ENCODE measurements at places on chromosomes 13 and 19.
A peak's percentile ranks its signal among the peaks of the same experiment; 100 is the strongest.

GRCh38 chr13:50276550-50276949, 261.3 kb downstream of the KCNRG start:
- DNase-seq: no peak

DNA sequence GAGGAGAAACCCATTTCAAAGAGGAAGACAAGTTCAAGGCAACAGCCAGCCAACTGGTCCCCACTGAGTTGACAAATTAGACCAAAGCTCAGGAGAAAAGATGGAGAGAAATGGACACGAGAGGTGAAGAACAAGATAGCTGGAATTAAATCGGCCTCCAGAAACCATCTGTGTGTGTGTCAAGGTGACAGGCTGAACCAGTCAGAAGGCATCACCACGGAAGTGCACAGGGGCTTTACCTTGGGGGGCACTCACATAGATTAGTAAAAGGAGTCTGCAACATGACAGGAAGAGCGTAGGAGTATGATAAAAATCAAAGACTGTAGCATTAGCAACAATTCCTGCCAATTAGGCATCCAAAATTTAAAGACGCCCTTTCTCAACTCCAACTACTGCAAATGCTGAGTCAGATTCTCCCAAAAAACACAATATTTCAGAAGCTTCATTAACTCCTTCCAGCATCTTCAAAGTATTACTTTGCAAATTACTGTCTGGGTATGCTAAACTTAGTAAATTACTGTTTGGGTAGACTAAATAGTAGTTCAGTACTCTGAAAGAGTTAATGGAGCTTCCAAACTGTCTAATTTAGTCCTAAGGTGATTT, 66.2 kb downstream of the FOXO1 start:
- DNase-seq: no peak

- DNase-seq: no peak
Measured at GRCh38 chr13:46192412-46192811, 10.4 kb upstream of the LCP1 start.

DNA sequence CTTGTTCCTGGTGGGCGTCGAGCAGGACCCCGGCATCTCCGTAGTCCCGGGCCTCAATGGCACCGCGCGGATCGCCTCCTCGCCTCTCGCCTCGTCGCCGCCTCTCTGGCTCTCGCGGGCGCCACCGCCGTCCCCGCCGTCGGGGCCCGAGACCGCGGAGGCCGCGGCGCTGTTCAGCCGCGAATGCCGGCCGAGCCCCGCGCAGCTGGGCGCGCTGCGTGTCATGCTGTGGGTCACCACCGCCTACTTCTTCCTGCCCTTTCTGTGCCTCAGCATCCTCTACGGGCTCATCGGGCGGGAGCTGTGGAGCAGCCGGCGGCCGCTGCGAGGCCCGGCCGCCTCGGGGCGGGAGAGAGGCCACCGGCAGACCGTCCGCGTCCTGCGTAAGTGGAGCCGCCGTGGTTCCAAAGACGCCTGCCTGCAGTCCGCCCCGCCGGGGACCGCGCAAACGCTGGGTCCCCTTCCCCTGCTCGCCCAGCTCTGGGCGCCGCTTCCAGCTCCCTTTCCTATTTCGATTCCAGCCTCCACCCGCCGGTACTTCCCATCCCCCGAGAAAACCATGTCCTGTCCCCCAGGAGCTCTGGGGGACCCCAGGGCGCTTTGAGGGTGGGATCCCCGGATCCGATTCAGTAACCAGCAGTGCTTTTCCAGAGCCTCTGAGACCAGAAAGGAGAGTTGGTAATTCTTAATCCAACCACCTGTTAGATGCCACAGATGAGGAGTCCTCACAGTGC, 885 bp downstream of the MLNR start:
- DNase-seq: no peak

GRCh38 chr19:48506138-48506733, 5.4 kb downstream of the LMTK3 start:
- peak; percentile 58 for DNase-seq

- DNase-seq: no peak
Measured at GRCh38 chr19:50500060-50500752, 10.8 kb downstream of the JOSD2 start.

DNA sequence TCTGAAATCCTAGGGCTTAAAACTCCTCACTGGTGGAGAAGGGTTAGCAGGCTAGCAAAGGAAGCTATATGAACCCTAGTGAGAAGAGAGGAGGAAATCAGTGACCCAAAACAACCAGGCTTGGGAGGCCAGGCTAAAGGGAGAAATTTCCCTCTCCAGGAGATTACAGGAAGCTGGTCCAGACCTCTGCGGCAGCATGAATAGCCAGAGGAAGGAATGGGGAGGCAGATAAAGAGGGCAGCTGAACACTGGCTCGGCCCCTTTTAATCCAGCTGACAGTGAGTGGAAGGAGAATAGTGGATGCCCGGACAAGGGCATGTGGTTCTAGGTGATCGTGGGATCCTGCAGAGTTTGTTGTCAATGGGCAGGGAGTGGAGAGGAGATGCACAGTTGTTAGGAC, 130.6 kb downstream of the COG6 start:
- no peak for DNase-seq

DNA sequence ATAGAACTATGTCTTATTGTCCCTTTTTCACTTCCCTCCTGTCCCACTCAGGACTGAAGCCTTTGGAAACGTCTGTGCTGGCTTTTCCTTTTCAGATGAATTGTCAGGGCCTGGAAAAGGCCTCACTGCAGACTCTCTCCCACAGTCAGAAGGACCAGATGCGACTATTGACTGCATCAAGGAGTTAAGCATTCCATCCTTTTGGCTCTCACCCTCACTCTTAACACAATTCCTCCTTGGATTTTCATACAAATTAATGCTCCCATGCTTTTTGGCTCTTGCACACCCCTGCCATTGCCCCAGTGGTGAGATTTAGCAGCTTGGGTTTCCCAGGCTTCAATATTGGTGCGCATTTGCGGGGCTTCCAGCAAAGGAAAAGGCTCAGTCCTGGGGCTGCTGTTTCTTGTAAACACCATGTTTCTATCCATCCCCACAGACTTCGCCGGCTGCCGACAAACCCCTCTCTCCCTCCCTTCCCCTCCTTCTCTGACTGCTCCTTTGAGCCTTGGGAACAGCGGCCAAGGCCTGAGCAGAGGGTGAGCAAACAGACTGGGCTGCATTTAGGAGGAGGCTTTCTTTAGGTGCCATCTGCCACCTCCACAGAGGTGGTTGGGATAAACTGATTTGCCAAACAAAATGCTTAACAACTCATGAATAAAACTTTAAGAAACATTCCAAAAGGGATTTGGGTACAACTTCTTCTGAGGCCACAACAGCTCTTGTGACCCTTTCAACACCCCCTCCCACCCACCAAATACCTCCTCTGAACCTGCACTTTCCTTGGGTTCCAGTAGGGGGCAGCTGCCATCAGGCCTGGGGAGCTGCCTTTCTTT, 48.6 kb upstream of the PCDH8 start:
- peak; percentile 6 for DNase-seq

DNA sequence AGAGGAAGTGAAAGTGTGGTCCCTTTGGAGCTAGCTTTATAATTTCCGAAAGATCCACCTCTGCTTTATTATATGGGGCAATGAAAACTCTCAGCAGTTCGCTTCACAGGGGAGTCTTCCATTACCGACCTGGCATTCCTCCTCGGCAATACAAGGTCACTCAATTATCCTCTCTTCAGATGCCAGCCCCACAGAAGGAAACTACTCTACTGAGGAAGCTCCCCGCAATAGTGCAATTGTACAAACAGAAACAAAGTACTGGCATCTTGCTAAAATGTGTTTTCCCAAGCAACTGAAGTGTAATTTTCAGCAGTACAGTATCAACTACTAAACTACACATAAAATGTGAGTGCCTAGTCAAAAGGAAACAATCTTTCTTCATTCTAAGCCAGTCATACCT, 702.0 kb downstream of the PCDH9 start:
- no peak for DNase-seq

DNA sequence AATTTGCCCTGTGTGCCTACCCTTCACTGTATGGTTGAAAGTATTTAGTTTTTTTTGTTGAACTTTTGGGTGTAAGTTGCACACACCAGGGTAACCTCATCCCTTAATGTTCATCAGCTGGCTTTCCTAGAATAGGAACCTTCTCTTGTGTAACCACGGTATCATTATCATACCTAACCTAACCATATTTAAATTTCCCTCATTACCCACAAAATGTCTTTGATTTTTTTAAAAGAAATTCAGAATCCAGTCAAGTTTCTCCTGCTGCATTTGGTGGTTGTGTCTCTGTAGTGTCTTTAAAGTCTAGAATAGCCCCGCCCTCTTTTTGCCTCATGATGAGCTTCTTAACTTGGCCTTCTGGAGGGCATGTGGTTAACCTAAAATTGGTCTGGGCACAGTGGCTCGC, 80.3 kb downstream of the RYR1 start:
- no peak for DNase-seq

- DNase-seq: no peak
Measured at GRCh38 chr13:103908911-103909310, 842.7 kb upstream of the SLC10A2 start.

GRCh38 chr19:38742296-38742695, 2.0 kb downstream of the CAPN12 start:
- DNase-seq: no peak

- peak; percentile 15 for DNase-seq
Measured at GRCh38 chr19:5403968-5404640, 51.1 kb upstream of the ZNRF4 start.

GRCh38 chr19:2336528-2337328, 8.2 kb downstream of the SPPL2B start:
- no peak for DNase-seq

GRCh38 chr13:75610466-75610865, 25.7 kb upstream of the LMO7 start:
- DNase-seq: no peak

GRCh38 chr13:99323488-99323887, 16.3 kb upstream of the GPR183 start:
- DNase-seq: no peak

- DNase-seq: no peak
Measured at GRCh38 chr19:36837176-36837905, 846 bp downstream of the ZNF790 start.

DNA sequence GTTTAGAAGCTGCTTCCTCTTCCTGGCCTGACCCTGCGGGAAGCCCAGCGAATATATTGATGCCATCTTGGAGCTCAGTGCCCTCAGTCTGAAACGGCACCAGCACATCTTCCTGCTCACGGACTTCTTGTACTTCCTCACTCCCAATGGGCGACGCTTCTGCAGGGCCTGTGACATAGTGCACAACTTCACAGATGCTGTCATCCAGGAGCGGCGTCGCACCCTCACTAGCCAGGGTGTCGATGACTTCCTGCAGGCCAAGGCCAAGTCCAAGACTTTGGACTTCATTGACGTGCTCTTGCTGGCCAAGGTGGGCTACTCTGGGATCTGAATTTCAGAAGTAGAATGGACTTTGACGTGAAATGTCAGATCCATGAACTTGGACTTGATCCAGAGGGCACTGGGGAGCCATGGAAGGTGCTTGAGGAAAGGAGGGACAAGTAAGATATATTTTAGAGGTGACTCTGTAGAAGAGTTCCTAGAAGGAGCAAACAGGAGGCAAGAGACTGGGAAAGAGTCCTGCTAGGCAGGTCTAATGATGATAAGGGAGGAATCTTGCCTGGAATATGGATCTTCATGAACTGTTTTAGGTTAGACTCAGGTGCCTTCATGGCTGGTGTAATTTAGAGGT, 38.4 kb upstream of the CYP4F8 start:
- no peak for DNase-seq

GRCh38 chr19:2274931-2275535, 6.9 kb downstream of the PEAK3 start:
- DNase-seq: peak; percentile 47

- DNase-seq: no peak
Measured at GRCh38 chr19:13506471-13506820, at the start of gene CACNA1A. CACNA1A (minus strand) TSS chr19:13506479; CDS start chr19:13506224, 255 bp downstream.

- peak; percentile 25 for DNase-seq
Measured at GRCh38 chr19:54179921-54180461, 7.0 kb upstream of the TMC4 start.

DNA sequence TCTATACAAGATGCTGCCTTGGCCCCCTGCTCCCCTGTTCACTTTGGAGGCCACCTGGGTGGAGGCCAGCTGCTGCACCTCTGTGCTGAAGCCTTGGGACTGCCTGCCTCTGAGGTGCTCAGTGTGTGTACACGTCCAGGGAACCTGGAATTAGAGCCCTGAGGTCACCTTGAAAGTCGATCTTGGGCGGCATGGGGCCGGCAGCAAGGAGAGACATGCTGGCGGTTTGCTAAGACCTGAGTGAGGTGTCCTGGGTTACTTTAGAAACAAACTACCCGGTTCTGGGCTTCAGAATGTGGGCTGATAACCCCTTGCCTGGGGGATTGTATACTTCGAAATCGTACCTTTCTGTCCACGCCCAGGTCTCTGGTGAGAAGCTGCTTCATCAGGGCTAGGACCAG, 25.5 kb downstream of the TSSK6 start:
- no peak for DNase-seq

GRCh38 chr13:69828527-69828926, 279.1 kb upstream of the ATXN8OS start:
- DNase-seq: no peak

DNA sequence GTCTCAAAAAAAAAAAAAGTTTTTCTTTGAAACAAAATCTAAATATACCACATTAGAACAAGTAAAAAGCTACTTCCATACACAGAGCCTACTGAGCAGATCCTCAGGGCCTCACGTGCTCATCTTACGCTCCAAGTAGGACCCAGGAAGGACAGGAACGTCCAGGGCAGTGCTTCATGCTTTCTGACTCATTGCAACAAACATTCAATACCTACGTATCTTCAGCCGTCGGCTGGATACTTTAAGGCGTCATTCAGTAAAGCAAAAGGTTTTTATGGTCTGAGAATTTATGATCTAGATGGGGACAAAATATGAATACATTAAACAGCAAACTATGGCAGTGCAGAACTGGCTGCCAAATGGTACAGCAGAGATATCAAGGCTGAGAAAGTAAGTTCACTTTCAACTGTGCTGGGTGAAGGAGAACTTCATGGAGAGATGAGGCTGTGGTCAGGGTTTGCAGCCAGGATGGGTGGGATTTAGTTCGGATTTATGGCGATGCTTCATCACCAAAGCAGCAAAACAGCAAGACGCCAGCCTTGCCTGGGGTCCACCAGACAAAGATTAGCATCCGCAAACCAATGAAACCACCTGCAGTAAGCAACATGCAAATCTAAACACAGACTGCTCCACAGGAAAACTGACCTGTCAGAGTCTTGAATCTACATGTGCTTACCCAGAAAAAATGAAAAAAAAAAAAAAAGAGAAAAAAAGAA, 20.5 kb downstream of the CARS2 start:
- no peak for DNase-seq

DNA sequence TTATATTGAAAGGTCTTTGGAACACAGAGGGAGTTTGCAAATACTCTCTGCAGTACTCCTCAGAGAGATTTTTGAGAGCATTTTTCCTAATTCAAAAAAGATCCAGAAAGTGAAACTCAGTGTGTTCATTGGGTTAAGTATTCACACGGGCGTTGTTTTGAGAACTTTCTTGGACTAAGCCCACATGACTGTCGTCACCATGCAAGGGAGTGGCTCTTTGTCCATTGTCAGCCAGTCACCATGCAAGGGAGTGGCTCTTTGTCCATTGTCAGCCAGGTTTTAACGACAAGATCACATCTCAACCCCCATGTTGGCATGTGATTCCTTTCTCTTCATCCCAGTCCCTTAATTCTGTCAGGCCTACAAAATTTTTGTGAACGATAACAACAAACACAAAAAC, 81.2 kb upstream of the STK24 start:
- no peak for DNase-seq

GRCh38 chr19:33464733-33465115, 56.9 kb downstream of the PEPD start:
- no peak for DNase-seq

GRCh38 chr19:48183356-48183755, 12.9 kb downstream of the ZSWIM9 start:
- DNase-seq: no peak
